ENCODE measurements at places on chromosomes 12 and 14. TPM values are rescaled to one million over a fixed set of nuclear protein-coding genes. Genes with fewer than 3 reads are reported as not detected.

GRCh38 chr12:101087920-101088319 lies 122.1 kb downstream of the SLC5A8 start:
- H3K36me3 ChIP-seq = no peaks in the 10 kb centered on the region
- H3K4me1 ChIP-seq = no peaks in the 10 kb centered on the region
- no peak overlapping the region for H3K27ac ChIP-seq
- H3K4me3 ChIP-seq = no peak overlapping the region
- no peak for DNase-seq
- no peaks in the 10 kb centered on the region for H3K27me3 ChIP-seq

- no peak overlapping the region for H3K4me3 ChIP-seq
- H3K27ac ChIP-seq = no peak overlapping the region
- H3K36me3 ChIP-seq = no peaks in the 10 kb centered on the region
- no peaks in the 10 kb centered on the region for H3K4me1 ChIP-seq
- DNase-seq = no peak
Observed at GRCh38 chr14:90788031-90788430, 28.2 kb downstream of the TTC7B start.

DNA sequence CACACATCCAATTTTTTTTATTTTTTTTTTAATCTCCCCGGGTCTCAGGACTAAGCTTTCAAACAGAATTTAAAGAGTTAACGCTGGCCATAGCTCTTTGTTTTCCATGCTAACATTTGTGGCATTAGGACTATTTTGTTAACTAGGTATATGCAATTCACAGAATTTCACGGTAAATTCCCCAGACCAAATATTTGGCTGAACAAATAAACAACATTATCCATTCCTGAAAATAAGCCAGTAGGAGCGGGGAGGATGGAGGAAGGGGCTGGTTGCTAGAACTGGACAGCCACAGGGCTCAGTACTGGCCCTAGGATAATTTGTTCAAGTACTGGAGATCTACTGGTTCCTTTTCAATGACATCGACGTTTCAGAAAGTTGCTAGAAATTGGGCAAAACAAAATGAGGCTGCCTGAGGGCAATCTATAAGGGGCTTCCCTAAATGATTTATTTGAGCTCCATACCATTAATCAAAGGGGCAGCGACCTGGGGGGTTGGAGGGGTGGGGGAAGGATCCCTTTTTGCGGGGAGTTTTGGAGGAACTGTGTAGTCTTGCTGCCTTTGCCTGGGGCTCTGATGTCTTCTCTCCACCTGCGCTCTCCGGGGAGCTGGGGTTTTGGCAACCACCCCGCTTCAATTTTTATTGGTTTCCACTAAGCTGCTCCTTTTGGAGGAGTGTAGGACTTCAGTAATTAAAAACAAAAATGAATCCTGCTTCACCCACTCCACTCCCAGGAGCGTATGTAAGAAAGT lies 9.0 kb downstream of the BMP4 start:
- peaks cover 7% of the 10 kb centered on the region for H3K4me1 ChIP-seq
- H3K27me3 ChIP-seq = peaks cover 14% of the 10 kb centered on the region
- DNase-seq = no peak
- no peaks in the 10 kb centered on the region for H3K36me3 ChIP-seq
- H3K4me3 ChIP-seq = no peak overlapping the region

DNA sequence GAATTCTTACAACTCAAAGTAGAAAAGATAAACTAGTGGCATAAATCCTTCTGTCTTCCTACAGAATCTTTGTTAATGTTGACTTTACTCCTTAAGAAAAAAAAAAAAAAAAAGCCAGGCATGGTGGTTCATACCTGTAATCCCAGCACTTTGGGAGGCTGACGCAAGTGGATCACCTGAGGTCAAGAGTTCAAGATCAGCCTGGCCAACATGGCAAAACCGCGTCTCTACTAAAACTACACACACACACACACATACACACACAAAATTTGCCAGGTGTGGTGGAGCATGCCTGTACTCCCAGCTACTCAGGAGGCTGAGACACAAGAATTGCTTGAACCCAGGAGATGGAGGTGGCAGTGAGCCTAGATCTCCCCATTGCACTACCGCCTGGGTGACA lies 17.7 kb upstream of the SPTSSA start:
- DNase-seq = no peak
- H3K36me3 ChIP-seq = no peaks in the 10 kb centered on the region

GRCh38 chr14:69713209-69713781 lies 53.6 kb upstream of the SRSF5 start:
- no peak for DNase-seq
- no peak overlapping the region for H3K27ac ChIP-seq
- H3K27me3 ChIP-seq = no peaks in the 10 kb centered on the region
- peaks cover 13% of the 10 kb centered on the region for H3K36me3 ChIP-seq
- no peak overlapping the region for H3K4me3 ChIP-seq
- H3K4me1 ChIP-seq = peaks cover 25% of the 10 kb centered on the region

DNA sequence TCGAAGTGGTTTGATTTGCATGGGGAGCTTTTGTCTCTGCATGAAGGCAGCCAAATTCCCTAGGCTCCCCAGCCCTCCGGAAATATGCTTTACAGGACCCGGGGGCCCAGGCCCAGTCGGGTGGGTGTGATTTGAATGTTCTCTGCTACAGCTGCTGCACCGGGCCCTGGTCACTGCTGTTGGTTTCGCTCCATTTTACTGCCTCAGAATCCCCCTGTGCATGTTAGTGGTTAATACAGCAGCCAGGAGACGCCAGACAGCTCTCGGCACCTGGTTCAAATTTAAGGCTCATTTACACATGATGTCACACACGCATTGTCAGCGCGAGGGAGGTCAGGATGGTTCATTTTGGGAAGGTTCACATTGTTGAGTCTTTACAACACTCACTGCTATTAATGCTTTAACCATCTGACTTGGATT lies 99.6 kb downstream of the SLC38A6 start:
- DNase-seq = peak; percentile 47
- no peak overlapping the region for H3K4me3 ChIP-seq
- H3K36me3 ChIP-seq = no peaks in the 10 kb centered on the region
- peak overlapping the region; percentile 31 for H3K27ac ChIP-seq
- H3K4me1 ChIP-seq = peaks cover 15% of the 10 kb centered on the region

- no peaks in the 10 kb centered on the region for H3K27me3 ChIP-seq
- H3K4me1 ChIP-seq = no peaks in the 10 kb centered on the region
- H3K36me3 ChIP-seq = no peaks in the 10 kb centered on the region
- H3K27ac ChIP-seq = no peak overlapping the region
- H3K4me3 ChIP-seq = no peak overlapping the region
Observed at GRCh38 chr12:40342010-40342409, 117.2 kb downstream of the LRRK2 start.

DNA sequence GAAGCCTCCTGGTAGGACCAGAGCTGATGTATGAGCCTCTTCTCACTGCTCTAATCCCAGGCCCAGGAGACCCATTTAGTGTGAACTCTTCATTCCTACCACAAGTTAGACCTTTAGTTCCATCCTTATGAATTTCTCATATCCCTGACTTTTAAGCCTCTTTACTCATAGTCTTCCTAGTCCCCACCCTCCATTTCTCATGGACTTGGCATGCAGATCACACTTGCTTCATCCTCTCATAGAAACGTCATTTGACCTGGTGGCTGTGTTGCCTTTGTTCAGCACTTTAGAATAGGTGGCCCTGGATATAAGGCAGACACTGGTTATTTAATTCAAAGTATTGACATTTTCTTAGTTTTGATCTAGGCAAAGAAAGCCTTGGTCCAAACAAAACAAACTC lies 99.5 kb downstream of the SLC16A7 start:
- H3K36me3 ChIP-seq = no peaks in the 10 kb centered on the region
- H3K4me1 ChIP-seq = no peaks in the 10 kb centered on the region
- H3K27me3 ChIP-seq = no peaks in the 10 kb centered on the region
- H3K4me3 ChIP-seq = no peak overlapping the region

The TOMM20L gene
- total RNA-seq = not detected

The XRCC3 gene
- total RNA-seq = 20.1 TPM

The DTX1 gene
- total RNA-seq = not detected

All from SJSA1 (cell line).